WTC11 (cell line): ENCODE measurements at places on chromosomes 6 and 20.

DNA sequence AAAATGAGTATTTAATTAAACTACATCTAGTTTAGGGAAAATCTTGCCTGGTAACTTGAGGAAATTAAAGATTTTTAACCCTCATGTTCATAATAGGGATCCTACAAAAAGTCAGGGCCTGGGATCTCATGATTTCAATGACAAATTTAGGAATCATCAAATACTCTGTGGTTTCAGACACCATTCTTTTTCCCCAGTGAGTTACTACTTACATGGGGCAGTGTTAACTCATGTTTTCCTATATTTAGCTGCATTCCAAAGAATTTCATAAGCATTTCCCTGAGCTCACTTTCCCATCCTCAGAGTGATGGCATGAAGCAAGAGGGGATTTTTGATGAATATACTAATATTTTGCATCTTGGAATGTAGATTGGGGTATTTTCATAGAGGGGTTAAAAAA lies 321.7 kb downstream of the CENPW start:
- DNase-seq, result no peak

- DNase-seq, result peak; percentile 64
These were observed 52.8 kb downstream of the MRPL14 start for GRCh38 chr6:44074439-44074812.

DNA sequence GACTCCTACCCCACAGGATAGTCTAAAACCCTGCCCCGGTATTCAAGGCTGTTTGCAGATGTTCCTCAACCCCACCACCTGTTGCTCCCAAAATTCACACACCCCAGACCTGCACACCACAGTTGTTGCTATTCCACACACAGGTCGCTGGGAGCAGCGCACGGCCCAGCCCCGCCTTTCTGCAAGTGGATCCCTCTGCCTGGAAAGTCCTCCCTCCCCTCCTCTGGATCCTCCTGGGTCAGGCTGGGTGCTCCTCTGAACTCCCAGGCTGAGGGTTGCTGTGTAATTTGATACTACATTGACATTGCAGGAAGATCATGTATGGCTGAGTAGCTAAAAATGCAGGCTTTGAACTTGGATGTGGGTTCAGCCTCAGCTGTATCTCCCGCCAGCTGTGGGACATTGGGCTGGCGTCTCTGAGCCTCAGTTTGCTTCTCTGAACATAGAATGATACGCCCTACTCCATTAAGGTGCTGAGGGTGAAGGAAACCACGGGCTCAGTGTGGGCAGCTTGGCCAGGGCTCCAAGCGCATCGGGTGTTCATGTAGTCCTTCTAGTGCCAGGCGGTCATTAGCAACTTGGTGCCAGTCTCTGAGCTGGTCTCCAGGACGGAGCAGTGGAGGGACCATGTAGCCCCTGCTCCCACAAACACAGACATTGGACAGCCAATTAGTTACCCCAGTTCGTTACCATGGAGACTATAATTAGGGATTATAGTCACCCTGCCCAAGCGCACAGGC lies 13.9 kb upstream of the CCN5 start:
- DNase-seq, result peak; percentile 59

DNA sequence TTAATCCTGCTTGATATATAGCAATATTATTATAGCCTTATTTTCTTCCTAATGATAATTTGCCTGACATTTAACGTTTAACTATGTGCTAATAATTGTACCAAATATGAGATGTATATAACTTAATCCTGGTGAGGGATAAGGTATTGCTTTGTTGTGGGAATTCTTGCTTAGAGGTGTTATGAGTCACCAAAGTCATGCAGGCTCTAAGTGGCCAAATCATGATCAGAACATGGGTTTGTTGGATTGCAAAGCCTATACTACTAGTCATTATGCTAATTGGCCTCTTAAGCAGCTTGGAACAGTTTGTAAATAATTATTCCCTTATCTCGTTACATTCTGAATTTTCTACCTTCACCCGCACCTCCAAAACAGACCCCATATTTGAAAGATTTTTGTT lies 21.9 kb upstream of the C6orf141 start:
- DNase-seq, result no peak

- DNase-seq, result no peak
These were observed 79.6 kb downstream of the UTRN start for GRCh38 chr6:144364782-144365181.

DNA sequence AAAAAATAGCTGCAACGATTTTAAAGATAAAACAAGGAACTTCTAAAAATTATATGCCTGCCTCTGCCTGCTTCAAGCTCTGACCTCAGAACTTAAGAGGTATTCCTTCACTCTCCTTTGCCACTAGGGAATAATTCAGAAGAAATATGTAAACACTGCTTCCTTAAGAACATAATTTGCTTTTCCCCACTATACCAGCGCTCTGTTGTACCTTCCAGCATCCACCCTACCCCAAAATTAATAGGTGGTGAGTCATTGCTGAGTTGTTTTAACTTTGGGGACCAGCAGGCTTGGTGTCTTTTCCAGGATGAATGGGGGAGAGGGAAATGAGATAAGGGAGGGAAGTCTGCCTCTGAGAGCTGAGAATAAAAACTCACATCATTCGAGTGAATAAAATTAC lies 107.7 kb upstream of the ATXN1 start:
- no peak for DNase-seq

DNA sequence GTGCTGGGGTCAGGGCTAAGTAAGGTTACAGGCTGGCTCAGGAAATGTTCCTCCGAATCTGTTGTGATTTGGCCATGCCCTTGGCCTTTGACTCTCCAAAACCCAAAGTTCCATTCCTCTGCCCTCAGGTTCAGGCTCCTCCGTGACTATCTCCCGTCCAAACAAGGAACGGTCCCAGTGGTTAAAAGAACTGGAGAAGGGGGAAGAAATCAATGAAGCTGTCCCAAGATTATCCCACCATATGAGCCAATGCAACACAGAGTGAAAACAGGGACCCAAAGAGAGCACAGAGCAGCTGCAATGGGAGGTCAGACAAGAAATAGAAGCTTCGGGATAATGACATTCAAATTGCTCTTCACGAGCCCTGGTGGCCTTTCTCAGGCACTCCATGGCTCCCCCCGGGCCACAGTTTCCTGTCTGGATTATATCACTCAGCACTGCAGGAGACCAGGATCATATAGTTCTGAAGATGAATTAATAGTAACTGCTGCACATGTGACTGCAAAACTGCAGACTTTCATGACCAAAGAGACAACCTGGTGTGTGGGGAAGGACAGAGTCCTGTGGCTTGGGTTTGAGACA lies 211.3 kb downstream of the ZNF217 start:
- DNase-seq, result no peak

GRCh38 chr6:29608131-29608530 lies 23.2 kb downstream of the OR2H2 start:
- no peak for DNase-seq

- DNase-seq, result no peak
These were observed 14.7 kb downstream of the ZNF335 start for GRCh38 chr20:45957021-45957941.

GRCh38 chr6:3939368-3939958 lies 90.3 kb downstream of the FAM50B start:
- DNase-seq, result no peak

GRCh38 chr6:137717074-137718073 lies 149.7 kb upstream of the TNFAIP3 start:
- no peak for DNase-seq

- no peak for DNase-seq
These were observed 49.1 kb downstream of the MAP3K7 start for GRCh38 chr6:90537723-90538258.

- DNase-seq, result no peak
These were observed 383.8 kb upstream of the CITED2 start for GRCh38 chr6:139758209-139758611.

DNA sequence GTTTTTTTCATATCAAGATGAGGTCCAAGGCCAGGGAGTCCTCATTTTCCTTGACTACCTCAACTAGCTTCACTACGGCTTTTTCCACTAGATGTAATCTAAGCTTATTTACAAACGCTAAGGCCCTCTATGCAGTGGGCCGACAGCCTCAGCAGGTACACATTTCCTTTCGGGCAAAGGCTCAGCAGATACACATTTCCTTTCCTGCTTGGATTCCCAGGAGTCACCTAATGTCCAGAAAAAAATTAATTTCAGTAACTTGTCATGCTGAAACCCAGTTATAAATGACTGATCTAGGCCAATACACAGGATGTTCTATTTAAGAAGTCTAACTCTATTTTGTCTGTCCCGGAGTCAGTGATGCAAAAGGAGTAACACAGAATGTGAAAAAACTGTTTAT lies 7.2 kb upstream of the KIAA0408 start:
- DNase-seq, result no peak

DNA sequence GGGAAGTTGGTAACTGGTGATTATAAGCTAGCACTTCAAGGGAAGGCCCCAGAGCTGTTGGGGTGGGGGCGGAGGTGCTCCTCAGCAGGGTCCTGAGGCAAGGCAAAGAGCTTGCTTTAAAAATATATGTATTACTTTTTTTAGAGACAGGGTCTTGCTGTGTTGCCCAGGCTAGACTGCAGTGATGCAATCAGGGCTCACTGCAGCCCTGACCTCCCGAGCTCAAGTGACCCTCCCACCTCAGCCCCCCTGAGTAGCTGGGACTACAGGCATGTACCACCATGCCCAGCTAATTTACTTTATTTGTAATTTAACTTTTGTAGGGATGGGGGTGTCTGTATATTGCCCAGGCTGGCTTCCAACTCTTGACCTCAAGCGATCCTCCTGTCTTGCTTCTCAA lies 87.2 kb downstream of the MYB start:
- DNase-seq, result no peak

DNA sequence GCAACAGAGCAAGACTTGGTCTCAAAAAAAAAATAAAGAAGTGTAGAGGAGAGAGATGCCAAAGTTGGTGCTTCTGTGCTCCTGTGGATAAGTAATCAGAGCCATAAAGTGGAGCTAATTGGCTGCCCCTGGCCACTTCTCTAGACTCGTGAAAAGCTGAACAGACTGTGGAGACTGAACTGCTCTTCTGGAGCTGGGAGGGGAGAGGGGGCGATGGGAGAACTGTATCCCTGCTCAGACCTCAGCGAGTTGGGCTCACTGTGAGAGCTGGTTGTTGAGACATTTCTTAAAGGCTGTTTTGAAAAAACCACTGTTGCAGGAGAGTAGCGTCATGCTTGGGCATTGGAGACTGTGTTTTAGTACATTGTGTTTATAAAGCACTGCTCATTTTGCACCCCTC lies 125.7 kb downstream of the TCP11 start:
- no peak for DNase-seq

- no peak for DNase-seq
These were observed 156.1 kb downstream of the UBE3D start for GRCh38 chr6:82909551-82909950.

GRCh38 chr20:47038566-47039560 lies 144.2 kb downstream of the EYA2 start:
- no peak for DNase-seq

- DNase-seq, result no peak
These were observed 615.0 kb downstream of the C6orf118 start for GRCh38 chr6:164694386-164694785.

DNA sequence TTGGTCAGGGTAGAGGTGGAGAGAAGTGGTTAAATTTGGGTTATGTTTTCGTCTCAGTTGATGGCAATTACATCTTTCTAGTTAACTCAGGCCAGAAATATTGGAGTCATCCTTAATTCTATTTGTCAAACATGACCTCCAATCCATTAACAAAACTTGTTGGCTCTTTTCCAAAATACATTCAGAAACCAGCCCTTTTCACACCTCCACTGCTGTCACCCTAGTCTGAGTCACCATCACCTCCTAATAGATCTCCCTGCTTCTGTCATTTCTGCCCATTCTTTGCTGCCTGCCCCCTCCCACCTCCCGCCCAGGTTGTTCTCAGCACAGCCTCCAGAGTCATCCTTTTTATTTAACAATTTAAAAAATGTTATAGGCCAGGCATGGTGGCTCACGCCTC lies 3.0 kb upstream of the ABCF1 start:
- DNase-seq, result no peak

GRCh38 chr20:61808447-61808846 lies 257.2 kb downstream of the TAF4 start:
- no peak for DNase-seq

DNA sequence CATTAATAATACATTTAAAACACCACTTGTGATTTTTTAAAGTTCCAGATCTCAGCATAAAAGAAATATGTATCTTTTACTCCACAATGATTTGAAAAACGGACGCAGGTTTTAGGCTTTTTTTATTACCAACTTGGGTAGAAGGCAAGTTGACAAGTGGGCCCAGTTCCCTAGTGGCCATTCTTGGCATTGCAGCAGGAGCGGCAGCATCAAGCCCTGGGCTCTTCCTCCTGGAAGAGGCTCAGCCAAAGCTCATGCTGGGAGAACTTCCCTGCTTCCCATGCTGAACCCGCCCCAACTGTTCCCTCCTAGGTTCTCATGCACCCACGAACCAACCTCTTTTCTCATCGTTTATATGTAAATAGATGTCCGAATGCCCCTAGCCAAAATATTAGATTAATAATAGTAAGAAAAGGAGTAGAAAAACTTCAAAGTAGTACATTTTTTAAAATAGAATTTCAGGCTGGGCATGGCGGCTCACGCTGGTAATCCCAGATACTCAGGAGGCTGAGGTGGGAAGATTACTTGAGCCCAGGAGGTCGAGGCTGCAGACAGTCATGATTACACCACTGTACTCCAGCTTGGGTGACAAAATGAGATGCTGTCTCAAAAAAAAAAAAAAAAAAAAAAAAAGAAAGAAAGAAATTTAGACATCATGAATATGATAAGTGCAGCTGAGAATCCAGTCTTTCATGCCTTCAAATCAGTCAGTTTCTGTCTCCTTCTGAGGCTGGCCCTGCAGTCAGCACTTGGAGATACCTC lies 18.2 kb upstream of the MYB start:
- peak; percentile 89 for DNase-seq

- no peak for DNase-seq
These were observed 392.9 kb downstream of the GJA1 start for GRCh38 chr6:121828146-121828886.

DNA sequence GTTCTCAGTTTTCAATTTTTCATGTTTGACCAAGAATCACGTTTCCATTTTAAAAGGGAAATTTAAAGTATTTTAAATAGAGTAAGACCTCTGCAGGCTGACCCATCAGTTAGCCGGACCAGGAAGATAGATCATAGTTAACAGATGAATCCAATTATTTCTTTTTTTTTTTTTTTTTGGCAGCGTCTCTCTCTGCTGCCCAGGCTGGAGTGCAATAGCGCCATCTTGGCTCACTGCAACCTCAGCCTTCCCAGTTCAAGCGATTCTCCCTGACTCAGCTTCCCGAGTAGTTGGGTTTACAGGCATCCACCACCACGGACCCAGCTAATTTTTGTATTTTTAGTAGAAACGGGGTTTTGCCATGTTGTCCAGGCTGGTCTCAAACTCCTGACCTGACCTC lies 256.7 kb upstream of the CNR1 start:
- DNase-seq, result peak; percentile 27
